ENCODE measurements at places on chromosomes 16 and 17.

GRCh38 chr16:50437769-50438437 lies 69.1 kb upstream of the BRD7 start:
- DNase-seq, result no peak

- no peak for DNase-seq
Measured at GRCh38 chr17:66348584-66349165, 46.3 kb downstream of the PRKCA start.

DNA sequence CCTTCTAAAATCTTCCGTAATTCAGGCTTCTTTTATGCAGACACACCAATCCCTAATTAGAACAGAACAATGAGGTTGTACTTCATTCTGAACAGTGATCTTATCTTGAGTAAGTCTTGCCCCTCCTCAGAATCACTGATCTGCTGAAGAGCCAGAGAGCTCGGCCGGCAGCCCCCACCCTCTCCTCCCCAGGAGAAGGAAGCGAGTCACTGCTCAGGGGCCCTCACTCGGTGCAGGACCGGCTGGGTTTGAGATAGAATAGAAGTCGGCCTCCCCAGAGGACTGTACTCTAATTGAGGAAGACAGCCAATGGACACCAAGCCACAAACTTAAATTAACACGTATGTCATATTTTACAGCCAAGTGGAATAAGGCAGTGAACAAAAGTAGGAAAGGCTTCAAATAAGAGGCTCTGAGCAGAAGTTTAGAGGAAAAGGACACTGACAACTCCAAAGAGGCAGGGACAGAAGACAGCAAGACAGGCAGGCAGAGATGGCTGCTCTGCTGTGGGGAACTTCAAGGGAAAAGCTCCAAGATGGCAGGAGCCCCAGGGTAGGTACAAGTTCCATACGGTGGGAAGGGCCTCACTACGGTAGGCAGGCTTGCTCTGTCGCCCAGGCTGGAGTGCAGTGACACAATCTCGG lies 18.6 kb downstream of the CREBBP start:
- no peak for DNase-seq

DNA sequence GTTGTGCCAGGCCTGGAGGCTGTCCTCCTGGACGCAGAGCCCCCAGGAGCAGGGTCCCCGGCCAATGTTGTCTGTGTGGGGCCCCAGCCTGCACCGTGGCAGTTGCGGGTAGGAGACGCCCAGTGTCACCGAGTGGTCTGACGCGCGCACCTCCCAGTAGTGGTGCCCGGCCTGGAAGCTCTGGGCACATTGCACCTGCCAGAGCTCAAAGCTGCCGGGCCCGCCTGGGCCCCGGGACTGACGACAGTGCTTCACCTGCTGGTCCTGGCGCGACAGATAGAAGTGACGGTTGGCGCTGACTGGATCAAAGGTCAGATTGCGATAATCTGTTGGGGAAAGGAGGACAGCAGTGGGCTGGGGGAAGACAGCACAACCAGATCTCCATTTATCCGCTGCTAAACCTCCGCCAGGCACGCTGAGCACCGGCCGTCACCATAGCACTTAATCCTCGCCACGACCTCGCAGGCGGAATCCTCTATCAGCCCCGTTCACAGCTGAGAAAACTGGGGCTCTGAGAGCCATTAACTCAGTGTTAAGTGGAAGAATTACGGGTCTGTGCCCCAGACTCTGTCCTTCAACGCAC lies 5.6 kb downstream of the TRIM65 start:
- no peak for DNase-seq

- DNase-seq, result no peak
Measured at GRCh38 chr16:74623214-74623838, 16.4 kb upstream of the GLG1 start.

DNA sequence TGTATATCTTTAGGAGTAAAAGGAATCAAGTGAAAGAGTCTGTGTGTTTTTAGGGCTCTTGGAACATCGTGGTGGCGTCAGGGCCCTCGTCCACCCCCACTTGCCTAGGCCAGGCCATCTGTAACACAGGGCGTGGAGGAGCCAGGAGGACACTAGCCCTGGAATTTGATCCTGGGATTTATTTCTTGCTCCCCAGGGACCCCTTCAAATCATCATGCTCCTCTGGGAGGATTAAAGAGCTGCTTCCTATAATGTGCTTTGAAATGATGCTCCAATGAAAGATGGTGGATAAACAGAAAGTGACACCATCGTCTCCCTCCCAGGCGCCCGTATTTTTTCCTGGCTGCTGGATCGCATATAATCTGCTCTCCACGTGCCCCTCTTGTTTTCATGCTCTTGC lies 113.3 kb downstream of the AATF start:
- DNase-seq, result no peak

DNA sequence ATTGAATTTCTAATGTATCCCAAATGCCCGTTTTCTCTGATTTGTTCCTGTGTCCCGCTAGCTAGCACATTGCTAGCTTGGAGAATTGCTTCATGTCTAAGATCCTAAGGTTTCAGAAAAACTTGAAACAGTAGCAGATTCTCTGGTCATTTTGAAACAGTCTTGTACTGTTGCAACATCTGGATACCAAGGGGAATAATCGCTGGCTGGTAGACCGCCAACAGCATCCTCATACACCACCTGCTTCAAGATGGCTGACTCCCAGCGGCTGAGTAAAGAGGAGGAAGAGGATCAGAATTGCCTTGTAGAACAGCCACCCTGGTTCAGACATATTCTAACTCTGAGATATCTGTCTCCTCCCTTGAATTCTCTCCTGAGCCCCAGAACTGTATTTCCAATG lies 226.7 kb upstream of the ELAC2 start:
- DNase-seq, result no peak

GRCh38 chr17:48553826-48554225 lies 8.9 kb upstream of the HOXB2 start:
- DNase-seq, result no peak

GRCh38 chr17:41396996-41397660 lies at the start of gene KRT31:
Gene KRT31 (minus strand): TSS chr17:41397608. CDS start chr17:41397539, 69 bp downstream.
- DNase-seq, result no peak

GRCh38 chr16:48330841-48331192 lies 54.4 kb downstream of the SIAH1 start:
- DNase-seq, result no peak

GRCh38 chr16:85555719-85556455 lies 57.2 kb upstream of the GSE1 start:
- DNase-seq, result no peak

DNA sequence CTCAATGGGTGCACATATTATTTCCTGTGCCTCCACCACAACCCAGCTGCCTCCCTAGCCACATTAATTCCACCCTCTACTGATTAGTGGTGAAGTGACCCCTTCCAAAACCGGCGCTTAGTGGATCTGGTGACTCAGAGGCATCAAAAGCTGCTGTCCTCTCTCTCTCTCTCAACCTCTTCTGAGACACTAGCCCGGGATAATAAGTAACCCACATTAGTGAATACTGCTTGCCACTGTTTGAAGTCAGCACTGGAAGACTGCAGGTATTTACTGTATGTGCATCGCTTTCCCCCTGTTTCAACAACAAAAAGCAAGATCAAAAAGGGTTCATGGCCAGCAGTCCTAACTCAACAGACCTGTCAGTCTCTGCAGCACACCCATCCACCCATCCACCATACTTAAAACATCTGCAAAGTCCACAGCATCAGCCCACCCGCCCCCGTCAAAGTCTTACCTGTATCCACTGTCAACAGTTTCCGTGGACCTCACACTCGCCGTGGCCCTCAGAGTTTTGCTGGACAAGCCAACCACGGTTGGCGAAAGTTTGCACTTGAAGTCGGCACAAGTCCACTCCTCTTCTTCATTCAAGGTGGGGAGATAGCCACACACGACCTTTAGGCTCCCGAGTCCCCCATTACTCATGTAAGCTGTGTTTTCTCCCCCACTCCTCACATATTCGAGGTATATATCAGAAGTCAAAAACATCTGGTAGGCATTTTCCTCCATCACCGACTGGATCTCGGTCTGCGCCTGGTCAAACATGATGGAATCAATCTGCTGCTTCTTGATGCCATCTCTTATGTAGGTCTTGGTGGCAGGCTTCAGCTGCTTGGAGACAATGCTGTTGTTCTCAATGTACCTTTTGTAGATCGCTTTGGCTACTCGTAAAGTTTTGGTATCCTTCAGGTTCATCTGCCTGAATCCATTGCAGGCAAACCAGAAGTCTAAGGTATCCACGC lies 3.8 kb downstream of the AXIN2 start:
- DNase-seq, result no peak

- DNase-seq, result no peak
Measured at GRCh38 chr16:69626256-69626655, 60.5 kb downstream of the NFAT5 start.

DNA sequence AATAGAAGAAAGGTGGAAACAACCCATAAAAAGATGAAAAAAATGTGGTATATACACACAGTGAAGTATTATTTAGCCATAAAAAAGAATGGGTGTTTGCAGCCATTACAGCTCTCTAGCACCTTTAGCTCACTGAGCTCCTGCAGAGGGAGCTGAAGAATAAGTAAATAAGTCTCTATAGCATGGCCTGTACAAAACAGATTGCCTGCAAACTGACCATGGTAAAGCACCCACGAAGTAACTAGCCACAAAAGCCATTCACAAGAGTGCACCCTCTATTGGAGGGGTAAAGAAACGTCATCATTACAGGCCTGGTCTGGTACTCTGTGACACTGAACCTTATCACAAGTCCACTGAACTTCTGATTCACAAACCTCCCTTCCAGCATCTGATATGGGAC lies 76.3 kb downstream of the USP32 start:
- DNase-seq, result no peak

- DNase-seq, result no peak
Measured at GRCh38 chr16:27243725-27244362, 24.7 kb downstream of the NSMCE1 start.

DNA sequence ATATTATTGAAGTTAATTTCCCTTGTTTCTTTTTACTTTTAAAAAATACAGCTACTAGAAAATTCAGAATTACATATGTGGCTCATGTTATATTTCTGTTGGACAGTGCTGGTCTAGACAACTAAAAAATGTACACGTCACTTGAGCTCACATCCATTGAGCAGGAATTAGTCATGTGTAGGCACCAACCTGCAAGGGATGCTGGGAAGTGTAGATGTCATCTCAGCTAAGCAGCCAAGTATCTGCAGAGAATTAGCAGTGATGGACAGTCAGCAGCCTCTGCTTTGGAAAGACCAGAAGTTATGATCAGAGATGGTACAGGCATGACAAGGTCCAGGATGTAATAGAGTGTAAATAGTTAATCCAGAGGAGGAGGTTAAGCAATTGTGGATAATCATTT lies 87.1 kb upstream of the HS3ST2 start:
- DNase-seq, result no peak
